ENCODE measurements at places on chromosomes 6 and 20.

DNA sequence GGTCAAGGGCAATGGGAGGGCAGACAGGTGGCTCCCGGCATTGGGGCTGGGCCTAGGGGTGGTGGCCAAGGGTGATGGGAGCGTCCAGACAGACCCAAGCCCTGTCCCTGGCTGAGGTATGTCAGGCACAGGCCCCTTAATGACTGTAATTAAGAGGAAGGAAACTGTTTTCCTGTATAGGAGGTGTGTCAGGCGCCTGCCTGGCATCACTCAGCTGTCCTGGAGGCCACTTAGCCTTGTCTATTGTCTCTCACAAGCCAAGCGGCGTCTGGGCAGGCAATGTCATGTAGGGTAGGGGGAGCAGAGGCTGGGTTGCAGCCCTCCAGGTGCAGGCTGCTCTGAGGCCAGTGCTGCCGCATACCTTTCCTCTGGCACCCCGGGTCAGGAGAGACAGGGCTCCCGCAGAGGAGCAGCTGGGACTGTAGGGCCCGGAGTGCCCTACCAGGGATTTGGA, 3.9 kb upstream of the FAM83C start:
- no peak for DNase-seq

- DNase-seq = no peak
Observed at GRCh38 chr6:135393289-135393688, 104.3 kb downstream of the AHI1 start.

- DNase-seq = no peak
Observed at GRCh38 chr6:16216501-16217155, 21.8 kb upstream of the GMPR start.

- no peak for DNase-seq
Observed at GRCh38 chr20:35660122-35660937, 4.4 kb downstream of the CPNE1 start.

- no peak for DNase-seq
Observed at GRCh38 chr20:21092806-21093205, 13.4 kb downstream of the LINC00237 start.

DNA sequence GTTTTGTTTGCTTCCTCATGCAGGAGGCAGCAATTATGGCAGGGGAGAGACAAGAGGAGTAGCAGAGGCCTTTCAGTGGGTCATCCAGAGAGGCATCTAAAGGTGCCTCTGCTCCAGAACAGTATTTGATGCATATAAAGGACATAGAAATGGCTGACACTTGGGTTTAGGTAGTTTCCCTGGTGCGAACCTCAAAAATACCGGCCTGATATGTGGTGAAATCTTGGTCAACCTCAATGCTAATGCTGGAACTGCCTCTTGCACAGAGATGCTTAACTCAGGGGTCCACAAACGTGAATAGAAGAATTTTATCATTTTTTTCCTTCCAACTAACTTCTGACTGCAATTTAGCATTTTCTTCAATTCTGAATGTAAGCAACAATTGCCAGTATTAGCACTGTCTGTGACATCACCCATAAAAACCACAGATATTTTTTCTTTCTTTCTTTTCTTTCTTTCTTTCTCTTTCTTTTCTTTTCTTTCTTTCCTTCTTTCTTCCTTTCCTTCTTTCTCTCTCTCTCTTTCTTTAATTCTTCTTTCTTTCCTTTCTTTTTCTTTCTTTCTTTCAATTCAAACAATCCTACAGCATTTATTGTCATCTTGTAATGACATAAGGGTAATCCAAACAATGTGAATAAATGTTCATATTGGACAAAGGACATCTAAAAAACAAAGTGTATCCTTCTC, 180.0 kb upstream of the UST start:
- DNase-seq = no peak

GRCh38 chr6:140364916-140365315, 990.5 kb upstream of the CITED2 start:
- DNase-seq = no peak

DNA sequence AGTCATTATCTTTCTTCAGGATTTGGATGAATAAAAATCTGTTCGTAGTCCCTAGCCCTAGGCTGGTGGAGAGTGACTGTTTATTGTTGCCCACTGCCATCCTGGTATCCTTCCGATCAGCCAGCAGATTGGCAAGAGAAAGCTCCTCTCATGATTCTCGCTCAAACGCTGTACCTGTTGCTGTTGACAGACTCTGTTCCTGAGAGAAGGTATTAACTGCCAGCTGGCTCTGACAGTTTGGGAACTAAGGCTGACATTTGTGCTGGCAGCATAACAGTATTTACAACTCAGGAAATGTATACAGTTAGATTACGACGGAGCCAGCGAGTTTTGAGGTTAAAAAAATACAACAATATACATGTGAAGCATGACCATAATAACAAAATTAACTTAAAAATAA, 674.5 kb downstream of the PRKN start:
- no peak for DNase-seq

All from smooth muscle cell of the brain vasculature (primary cell).